ENCODE measurements at places on chromosomes 1 and 21.

GRCh38 chr1:202498542-202498941, 150.0 kb downstream of the PPP1R12B start:
- no peak for DNase-seq

DNA sequence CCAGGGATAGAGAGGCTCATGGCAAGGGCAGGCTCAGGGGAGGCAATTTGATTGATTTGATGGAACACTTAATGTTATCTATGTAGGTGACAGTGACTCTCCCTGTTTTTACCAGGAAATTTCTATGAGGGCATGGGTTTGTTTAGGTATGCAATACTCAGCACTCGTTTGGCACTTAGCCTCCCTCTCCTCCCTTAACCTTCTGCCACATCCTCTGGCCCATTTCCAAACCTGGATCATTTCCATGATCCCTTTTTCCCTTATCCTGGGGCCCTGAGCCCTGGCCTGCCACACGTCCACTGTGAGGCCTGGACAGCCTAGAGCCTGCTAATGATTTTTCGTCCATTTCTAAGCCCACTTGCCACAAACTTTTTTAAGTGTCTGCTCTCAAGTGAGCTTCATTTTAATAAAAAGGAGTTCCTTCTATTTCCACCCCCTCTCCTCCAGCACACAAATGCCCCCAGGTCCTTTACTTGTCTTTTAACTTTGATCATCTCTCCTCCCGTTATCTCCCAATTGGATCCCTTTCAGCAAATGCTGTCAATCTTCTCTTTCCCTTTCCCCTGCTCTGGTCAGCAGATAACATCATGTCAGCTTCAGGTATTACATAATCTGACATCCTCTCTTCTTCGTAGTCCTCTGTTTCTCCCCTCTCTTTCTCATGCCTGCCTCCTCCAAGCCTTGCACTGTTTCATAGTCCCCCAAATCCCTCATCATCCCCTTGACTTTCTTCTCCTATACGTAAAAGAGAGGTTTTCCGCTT, 37.8 kb upstream of the GADD45A start:
- DNase-seq = no peak

GRCh38 chr1:11764115-11764514, 2.1 kb downstream of the C1orf167 start:
- no peak for DNase-seq

GRCh38 chr1:2047749-2048729, 2.2 kb upstream of the PRKCZ start:
- no peak for DNase-seq

GRCh38 chr1:64197076-64197475, 6.3 kb upstream of the UBE2U start:
- no peak for DNase-seq

- DNase-seq = no peak
These were observed 67.2 kb downstream of the SCCPDH start for GRCh38 chr1:246791303-246791918.

- no peak for DNase-seq
These were observed 46.3 kb downstream of the MRPL37 start for GRCh38 chr1:54246116-54246721.
